Activated CD4-positive, alpha-beta T cell treated with anti-CD3 and anti-CD28 coated beads for 4 hours (primary cell): ENCODE measurements at places on chromosomes 3 and 15.

- DNase-seq = no peak
Observed at GRCh38 chr15:52163321-52164190, 27.6 kb downstream of the GNB5 start.

GRCh38 chr3:134885877-134886621 lies 91.0 kb downstream of the EPHB1 start:
- no peak for DNase-seq

- DNase-seq = no peak
Observed at GRCh38 chr3:73503781-73504180, 121.0 kb downstream of the PDZRN3 start.

GRCh38 chr15:34964277-34964676 lies 5.3 kb downstream of the AQR start:
- DNase-seq = no peak

DNA sequence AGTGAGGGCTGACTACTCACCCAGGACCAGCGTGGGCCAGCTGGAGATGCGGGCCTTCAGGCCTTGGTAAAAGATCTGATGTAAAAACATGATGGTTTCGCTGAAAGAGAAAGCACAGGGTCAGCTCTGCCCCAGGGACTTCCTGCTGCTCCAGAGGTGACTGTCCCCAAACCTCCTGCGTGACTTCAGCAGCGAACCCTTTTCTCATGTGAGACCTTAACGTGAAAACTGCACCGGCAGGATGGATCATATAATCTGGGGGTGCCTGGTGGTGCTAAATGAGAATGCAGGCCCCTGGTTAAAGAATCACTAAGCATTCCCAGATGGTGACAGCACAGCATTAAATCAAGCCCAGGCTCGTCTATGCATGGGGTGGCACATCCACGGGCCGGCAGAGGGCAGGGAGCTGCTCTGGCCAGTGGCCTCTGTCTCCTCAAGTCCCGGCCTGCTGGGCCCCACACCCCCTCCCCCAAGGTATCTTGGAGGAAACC lies 55.4 kb downstream of the RASGRF1 start:
- DNase-seq = no peak

- DNase-seq = no peak
Observed at GRCh38 chr15:42427429-42428223, 63.3 kb downstream of the ZNF106 start.

- DNase-seq = no peak
Observed at GRCh38 chr15:32998182-32998581, 196.3 kb downstream of the FMN1 start.

GRCh38 chr15:78156653-78157052 lies 7.5 kb downstream of the IDH3A start:
- no peak for DNase-seq

DNA sequence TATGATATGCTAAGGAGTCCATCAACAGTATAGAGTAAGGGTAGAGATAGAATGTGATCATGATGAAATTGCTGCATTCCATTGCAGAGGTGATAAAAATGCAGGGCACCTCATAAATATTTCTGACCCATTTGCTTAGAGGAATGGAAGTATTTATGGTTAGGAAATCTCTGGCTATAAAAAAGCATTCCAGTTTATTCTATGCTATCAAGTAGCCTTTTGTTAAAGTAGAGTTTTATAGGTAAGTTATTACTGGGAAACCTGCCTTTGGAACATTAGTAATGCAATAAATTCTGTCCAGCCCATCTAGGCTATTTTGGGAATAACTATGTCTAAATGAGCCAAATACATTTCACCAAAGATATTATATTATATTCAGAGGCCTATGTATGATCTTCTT lies 19.8 kb upstream of the STRIT1 start:
- no peak for DNase-seq

DNA sequence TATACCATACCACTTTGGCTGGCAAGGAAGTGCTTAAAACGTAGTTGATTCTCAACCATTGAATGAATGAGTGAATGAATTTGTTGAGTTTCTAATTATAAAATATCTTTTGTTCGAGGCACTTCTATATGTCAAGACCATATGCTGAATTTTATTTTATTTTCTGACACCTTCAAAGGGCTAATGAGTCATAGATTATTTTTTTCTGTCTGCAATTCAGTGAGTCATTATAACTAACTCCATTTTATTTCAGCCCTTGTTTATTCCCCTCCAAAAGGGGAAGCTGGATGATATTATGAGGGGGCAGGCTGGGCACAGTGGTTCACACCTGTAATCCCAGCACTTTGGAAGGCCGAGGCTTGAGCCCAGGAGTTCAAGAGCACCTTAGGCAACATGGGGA lies 142.4 kb downstream of the P2RY1 start:
- no peak for DNase-seq

- DNase-seq = peak; percentile 60
Observed at GRCh38 chr15:72199721-72200212, 2.2 kb upstream of the GRAMD2A start.

DNA sequence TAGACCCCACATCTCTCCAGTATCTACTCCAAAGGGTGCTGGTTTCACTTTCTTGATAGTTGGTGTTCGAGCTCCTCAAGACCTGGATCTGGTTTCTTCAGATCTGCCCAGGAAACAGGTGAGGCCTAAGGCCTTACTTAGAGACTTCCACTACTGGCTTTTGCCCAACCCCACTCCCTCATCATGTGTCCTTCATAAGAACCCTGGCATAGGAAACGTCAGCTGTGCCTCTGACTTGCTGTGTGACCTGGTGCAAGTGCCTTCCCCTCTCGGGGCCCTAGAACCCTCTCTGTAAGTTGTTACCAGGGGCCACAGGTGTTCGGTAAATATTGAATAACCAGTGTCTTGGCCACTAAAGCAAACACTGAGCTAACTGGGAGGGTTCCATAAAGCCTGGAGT lies 3.9 kb downstream of the OXTR start:
- DNase-seq = no peak
